Stimulated activated CD4-positive, alpha-beta T cell treated with anti-CD3 and anti-CD28 coated beads, Interleukin-1b, Interleukin-23, amount 100 ng/mL, for 1 hour (primary cell): ENCODE measurements at places on chromosomes 3 and 15.

DNA sequence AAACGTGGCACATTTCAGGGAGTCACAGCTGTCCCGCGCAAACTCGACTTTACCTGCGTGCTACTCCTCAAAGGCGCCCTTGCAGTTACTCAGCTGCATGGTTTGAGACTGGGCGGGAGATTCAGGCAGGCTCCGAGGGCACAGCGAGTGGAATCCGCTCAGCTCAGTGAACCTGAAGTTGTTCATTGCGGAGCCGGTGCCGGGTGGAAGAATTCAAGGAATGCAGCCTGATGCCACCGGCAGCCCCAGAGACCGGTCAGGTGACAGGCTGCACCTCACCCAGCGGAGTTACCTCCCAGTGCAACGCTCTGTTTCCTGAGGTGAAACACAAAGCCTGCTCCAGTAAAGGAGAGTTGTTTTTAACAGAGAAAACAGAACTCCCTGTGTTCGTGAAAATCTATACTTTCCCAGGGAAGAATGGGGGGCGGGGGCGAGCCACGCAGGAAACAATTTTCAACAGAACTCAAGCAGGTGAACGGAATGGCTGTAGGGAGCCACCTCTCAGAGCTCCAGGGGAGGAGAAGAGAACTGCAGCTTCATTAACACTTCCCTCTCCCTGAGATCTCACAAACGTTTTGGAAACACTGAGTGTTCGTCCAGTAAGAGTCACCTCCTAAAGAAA is 3.8 kb downstream of the VEPH1 start:
- no peak for DNase-seq

DNA sequence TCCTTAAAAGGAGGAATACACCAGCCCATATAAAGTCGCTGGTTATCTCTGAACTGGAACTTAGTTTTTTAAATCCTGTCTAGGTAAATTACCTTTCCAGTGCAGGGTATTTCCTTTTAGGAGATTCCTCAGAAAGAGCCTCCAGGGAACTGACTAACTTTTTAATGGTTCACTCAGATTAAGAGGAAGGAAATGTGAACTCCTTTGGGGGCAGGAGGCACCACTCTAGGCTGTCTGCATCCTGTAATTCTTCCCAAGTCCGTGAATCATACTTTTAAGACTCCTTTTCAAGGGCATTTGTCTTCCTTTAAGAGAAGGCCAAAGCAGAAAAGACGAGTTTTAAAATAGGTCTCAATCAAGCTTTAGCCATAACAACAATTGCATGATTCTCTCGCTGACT is 871.2 kb upstream of the NR2F2 start:
- no peak for DNase-seq

DNA sequence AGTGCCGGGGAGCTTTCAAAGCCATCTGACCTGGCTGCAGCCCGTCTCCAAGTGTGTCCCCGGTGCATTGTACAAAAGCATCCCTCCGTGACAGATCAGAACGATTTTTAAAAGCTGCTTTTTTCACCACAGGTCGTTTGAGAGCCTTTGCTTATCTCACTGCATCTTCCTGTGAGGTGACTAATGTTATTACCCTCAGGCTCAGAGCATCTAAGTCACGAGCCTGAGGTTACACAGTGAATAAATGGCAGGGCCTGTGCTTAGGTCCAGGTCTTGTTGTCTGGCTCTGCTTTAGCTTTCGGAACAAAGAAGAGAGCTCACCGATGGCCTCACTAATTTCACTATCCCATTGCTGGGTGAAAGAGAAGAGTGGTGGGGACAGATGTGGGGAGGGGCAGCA is 83.3 kb downstream of the SEC22A start:
- no peak for DNase-seq

GRCh38 chr3:102599819-102600576 is 165.2 kb downstream of the ZPLD1 start:
- no peak for DNase-seq

GRCh38 chr3:155748611-155749365 is 3.9 kb upstream of the PLCH1 start:
- DNase-seq, result no peak

GRCh38 chr3:37498126-37499039 is 324.0 kb upstream of the LRRFIP2 start:
- no peak for DNase-seq

DNA sequence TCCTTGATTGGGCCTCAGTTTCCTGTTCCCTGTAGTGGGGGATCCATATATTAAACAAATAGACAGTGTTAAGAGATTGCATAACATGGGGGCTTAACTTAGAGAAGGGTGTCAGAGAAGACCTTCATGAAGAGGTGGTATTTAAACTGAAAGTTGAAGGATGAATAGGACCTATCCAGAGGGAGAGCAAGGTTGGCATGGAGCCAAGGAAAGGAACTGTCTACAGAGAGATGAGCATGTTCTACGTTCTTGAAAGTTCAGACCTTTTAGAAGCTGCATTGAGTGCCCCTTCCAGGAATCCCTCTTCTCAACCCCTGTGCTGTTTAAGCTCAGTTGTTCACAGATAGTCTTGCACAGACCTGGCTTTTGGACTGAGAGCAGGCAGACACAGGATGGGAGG is 2.4 kb downstream of the HTD2 start:
- DNase-seq, result no peak
